Skeletal muscle cell (primary cell): ENCODE measurements at places on chromosomes 13 and 19.
A peak's percentile ranks its signal among the peaks of the same experiment; 100 is the strongest.

DNA sequence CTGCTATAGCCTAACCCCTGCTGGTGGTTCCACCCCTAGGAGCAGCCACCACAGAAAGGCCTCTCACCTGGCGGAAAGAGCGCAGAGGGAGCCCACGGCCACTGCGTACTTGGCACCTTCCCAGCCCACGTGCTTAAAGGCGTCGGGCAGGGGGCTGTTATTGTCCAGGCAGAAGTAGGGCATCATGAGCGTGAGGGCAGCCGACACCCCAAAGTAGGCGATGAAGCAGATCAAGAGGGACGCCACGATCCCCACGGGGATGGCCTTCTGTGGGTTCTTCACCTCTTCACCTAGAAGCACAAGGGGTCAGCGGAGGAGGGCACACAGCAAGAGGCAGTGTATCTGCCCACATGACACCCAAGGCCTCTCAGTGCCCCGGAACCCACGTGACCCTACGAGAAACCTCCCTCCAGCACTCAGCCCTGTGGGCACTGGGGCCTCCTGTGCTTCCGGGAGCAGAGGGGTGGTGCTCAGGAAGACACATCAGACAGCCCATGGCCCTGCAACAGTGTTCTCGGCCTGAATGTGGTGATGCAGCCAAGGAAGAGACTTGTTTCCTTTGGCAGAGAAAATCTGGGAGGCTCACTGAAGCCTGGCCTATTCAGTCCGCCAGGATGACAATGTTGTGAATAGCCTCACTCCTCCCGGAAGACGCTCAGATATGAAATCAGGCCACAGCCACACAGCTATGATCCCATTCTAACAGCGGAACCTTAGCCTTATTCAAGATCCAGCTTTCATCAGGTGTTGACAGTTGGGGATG lies 72.1 kb downstream of the SLC7A1 start:
- DNase-seq, result peak; percentile 87

DNA sequence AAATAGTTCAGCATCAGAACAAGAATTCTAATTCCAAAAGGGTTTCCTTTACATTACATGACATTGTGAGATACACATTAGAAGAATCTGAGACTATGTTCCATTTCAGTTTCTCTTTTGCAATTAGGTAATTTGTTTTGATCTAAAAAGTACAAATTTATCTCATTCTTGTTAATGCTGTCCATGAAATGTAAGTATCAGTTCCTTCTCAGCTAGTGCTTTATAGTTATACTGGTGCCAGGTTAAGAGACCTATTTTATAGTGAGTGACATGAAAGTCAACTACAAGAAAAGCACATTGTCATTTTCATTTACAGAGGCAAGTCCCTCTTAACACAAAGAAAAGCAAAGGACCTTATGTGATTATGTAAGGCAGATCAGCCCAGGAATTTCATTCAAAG lies 43.9 kb downstream of the RCBTB2 start:
- DNase-seq, result no peak

- DNase-seq, result no peak
Measured at GRCh38 chr13:86725105-86725504, 925.9 kb upstream of the SLITRK6 start.

- peak; percentile 70 for DNase-seq
Measured at GRCh38 chr13:37534181-37534580, 64.4 kb downstream of the POSTN start.

DNA sequence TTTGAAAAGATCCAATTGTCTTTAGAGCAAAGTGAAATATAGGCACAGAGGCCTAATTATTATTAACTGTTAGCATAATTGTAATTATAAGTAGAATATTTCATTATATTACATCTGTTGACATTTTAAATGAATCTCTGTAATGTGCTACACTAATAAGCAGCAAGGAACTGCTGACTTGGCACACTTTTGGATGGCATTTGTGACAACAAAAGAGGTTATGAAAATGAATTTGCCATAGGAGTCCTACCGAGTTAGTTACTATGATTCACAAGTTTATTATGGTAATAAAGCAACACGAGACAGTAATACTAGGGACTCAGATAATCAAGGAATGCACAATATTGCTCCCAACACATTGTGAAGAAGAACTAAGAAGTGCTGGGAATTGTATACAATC lies 213.8 kb upstream of the PCDH9 start:
- no peak for DNase-seq
